Activated naive CD4-positive, alpha-beta T cell treated with Interleukin-2 at 50 U/mL for 16 hours (primary cell): ENCODE measurements at places on chromosomes 4 and X.

- DNase-seq: no peak
These were observed 65.0 kb downstream of the STAG2 start for GRCh38 chrX:124026529-124026928.

DNA sequence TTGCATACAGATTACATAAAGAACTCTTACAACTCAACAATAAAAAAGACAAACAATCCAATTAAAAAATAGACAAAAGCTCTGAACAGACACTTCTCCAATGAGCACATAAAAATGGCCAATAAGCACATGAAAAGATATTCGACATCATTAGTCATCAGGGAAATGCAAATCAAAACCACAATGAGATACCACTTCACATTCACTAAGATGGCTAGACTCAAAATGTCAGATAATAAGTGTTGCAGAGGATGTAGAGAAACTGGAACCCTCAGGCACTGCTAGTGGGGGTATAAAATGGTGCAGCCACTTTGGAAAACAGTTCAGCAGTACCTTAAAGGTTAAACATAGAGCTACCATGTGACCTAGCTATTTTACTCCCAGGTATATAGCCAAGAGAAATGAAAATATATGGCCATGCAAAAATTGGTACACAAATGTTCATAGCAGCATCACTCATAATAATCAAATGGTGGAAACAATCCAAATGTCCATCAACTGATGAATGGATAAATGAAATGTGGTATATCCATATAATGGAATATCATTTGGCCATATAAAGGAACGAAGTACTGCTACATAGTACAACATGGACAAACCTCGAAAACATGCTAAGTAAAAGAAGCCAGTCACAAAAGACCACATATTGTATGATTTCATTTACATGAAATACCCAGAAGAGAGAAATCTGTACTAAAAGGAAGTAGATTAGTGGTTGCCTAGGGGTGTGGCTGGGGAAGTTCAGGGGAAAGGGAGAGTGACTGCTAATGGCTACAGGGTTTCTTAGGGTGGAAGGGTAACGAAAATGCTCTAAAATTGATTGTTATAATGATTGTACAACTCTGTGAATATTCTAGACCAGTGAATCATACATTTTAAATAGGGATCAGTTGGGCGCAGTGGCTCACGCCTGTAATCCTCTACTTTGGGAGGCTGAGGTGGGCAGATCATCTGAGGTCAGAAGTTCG is 29.4 kb downstream of the SASH3 start:
- DNase-seq: no peak

DNA sequence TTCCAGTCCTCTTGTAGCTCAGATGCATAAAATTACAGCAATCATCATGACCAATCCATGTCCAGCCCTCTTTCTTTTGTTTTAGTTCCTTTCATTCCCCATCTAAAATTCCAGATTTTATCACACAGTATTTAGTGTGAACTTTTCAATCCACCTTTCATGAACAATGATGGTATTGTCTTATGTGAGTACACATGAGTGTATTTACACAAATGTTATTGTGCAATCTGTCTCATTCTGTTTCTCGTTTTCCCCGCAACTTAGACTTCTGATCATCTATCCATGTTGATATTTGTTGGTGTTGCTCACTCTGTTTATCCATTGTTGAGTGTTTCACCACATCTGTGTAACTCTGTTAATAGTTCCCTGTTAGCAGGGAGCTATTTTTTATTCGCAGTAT is 9.4 kb upstream of the RASGEF1B start:
- no peak for DNase-seq

GRCh38 chr4:169933531-169933930 is 92.7 kb downstream of the MFAP3L start:
- DNase-seq: no peak

- no peak for DNase-seq
These were observed 320.6 kb downstream of the ARHGAP10 start for GRCh38 chr4:148052448-148052847.

GRCh38 chrX:37580080-37580479 is 8.6 kb downstream of the LANCL3 start:
- no peak for DNase-seq

GRCh38 chr4:138758196-138758595 is 257.4 kb upstream of the NOCT start:
- no peak for DNase-seq

- peak; percentile 1 for DNase-seq
These were observed 13.7 kb upstream of the PIGA start for GRCh38 chrX:15349046-15349445.

- no peak for DNase-seq
These were observed 51.2 kb downstream of the INTS12 start for GRCh38 chr4:105657117-105657765.

DNA sequence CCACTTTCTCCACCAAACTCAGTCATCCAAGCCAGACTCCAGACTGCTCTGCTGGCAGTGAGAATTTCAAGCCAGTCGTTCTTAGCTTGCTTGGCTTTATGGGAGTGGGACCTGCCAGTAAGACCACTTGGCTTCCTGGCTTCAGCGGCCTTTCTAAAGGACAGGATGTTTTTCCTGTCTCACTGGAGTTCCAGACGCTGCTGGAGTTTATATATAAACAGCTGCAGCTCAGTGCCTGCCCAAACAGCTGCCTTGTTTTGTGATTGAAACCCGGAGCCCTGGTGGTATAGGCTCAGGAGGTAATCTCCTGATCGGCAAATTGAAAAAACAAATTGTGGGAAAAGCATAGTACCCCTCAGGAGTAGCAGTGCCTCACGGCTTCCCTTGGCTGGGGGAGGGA is 1165.8 kb upstream of the ADGRL3 start:
- DNase-seq: no peak
